ENCODE measurements at places on chromosomes 6 and 20.

GRCh38 chr20:62044631-62045030 is 21.1 kb downstream of the TAF4 start:
- DNase-seq, result no peak

DNA sequence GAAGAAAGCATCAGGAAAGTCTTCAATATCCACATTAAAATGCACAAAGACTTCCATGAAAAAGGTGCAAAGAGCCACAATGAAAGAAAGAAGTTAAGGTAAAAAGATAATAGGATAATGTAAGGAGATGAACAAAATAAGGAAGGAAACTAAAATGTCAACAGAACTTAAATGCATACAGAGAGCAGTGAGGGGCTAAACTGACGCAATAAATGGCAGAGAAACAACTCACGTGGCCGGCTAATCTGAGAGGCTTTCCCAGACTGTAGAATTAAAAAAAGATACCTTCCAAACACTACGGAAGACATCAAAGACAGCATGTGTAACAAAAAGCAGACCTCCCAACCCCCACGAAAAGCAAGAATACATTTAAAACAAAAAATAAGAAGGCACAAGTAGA is 73.7 kb downstream of the GMDS start:
- DNase-seq, result no peak

DNA sequence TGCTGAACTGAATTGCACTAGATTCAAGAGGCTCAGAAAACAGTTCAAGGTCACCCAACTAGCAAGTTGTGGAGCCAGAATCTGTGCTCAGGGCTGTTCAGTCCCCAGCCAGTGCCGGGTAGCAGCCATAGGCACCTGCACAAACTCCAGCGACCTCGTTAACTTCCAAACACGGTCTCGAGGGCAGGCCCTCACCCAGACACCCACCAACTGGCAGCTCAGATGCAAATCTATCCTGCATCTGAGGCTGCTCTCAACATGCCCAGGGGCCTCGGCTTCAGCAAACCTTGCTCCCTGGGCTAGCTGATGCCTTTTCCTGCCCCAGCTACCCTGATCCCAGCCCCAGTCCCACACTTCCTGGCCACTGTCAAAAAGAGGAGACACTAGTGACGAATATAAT is 3.7 kb downstream of the JPH2 start:
- DNase-seq, result no peak

DNA sequence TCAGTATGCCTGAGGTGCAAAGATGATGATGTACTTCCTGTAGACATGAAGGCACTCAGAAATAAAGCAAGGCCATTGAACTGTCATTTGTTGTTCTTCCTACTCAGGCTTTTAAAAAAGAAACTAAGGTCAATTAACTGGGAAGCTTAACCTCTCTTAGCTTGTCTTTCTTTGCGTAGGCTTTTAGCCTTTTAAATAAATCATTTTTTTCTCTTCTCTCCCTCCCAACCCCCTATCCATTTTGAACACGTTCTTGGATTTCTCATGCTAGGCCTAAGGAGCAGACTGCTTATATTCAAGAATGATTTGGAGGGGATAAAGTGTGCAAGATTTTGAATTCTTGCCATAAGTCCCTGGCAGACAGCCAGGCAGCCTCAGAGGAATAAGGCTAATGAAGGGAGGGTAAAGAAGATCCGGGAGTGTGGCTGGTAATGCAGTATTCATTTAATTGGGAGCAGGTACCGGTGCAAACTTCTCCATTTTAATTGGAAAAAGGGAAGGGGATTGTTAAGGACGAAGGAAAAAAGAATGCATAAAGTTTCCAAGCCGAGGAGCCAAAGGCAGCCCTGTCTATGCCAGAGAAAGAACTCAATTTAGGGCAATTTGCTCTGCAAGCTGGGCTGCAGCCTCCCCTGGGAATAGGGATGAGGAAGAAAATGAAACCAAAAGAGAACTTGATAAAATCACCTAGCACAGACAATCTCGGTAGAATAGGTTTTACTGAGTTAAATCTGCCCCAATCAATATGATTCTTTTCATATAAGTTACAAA is 343.8 kb upstream of the MMS22L start:
- peak; percentile 16 for DNase-seq

GRCh38 chr6:154528310-154528915 is 17.9 kb upstream of the CNKSR3 start:
- DNase-seq, result no peak

GRCh38 chr6:74609871-74610270 is 596.0 kb downstream of the COL12A1 start:
- DNase-seq, result no peak

- no peak for DNase-seq
Measured at GRCh38 chr6:157996918-157997702, 15.4 kb downstream of the SYNJ2 start.

GRCh38 chr6:43491750-43492661 is 14.6 kb downstream of the TJAP1 start:
- DNase-seq, result peak; percentile 58

DNA sequence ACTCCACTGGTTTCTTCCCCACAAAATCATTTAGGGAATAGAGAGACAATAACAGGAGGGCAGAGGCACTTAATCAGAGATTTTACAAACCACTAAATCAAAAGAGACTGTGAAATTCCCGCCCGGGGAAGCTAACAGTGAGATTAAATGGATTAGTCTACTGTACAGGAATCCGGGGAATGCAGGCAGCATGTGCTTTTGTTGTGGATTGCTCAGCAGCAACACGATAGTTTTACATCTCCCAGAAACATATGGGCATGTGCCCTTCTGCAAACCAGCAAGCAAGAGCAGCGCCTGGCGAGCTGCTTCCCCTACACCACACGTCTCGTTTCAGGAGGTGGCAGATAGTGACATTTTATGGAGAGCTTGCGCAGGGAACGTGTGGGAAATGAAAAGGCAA is 382.3 kb downstream of the CD83 start:
- peak; percentile 86 for DNase-seq

GRCh38 chr6:45420083-45420908 is 42.6 kb upstream of the SUPT3H start:
- DNase-seq, result no peak

DNA sequence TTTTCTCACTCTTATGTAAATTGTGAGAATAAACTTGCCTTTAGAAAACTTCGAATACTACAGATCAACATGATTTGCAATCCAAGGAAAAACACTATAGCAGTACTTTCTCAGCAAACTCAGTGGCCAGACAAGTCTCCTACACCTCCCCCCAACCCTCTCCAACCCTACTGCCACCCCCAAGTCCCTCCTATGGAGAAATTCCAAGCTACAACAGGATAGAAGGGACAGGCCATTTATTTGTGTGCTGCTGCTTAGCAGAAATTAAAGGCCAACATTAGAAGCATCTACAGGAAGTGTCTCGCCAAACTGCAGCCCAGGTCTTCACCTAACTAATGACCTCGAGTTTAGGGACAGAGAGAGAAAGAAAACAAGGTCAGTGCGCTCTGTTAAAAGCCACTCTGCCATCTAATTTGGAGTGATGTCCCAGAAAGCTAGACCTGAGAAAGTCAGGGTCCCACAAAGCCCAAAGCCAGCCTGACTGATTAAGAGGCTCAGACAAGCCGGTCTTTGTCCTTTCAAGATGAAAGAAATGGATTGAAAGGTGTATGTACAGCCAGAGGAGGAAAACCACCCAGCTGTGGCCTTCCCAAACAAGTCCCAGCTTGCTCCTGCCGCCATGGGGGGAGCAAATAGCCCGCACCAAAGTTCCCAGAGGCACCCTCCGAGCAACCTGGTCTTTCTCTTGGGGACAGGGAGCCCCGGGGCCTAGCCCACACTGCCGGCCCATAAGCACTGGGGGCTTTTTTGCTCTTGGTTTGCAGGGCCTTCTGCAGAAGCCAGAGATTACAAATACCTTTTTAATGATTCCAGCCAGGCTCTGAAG is 3.4 kb downstream of the BMP7 start:
- DNase-seq, result no peak

DNA sequence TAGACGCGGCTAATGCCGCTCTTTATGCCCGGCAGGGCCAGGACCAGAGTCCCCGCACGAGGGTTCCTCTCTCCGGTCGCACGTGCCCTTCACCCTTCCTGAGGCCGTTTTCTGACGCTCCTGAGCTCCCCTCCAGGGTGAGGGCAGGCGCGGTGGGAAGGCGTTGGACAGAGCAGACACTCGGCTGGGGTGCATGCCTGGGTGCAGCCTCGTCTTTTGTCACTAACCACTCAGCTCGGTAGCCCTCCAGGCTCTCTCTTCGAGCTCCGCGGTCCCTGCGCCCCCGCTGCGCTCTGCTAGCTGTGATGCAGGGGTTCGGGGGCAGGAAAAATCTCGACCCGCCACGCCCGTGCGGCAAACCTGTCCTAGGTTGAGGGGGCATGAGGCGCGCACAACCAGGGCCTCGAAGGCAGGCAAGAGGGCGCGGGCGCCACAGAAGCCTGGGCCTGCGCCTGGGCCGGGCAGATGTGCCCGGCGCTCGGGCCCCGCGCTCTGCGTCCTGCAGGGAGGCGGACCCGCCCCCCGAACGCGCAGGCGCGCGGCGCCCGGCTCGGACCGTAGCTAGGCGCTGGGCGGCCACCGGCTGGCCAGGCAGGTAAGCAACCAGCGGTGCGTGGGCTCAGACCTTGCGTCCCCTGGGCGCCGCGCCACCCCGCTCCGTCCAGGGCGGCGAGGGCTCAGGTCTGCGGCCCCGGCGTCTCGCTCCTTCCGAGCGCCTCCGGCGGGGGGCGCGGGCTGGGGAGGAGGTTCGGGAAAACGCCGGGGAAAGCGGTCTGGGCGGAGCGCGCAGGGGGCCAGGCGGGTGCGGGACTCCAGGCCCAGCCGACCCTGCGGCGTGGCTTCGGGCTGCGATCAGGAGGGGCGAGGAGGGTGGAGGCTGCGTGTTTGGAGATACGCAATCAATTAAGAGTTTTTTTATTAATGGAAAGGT is at the start of gene L3MBTL1:
TSS of gene L3MBTL1 (plus strand) at position 548 of the 931 bp plus-strand sequence. CDS start 5,807 bp downstream, outside the sequence.
- no peak for DNase-seq

DNA sequence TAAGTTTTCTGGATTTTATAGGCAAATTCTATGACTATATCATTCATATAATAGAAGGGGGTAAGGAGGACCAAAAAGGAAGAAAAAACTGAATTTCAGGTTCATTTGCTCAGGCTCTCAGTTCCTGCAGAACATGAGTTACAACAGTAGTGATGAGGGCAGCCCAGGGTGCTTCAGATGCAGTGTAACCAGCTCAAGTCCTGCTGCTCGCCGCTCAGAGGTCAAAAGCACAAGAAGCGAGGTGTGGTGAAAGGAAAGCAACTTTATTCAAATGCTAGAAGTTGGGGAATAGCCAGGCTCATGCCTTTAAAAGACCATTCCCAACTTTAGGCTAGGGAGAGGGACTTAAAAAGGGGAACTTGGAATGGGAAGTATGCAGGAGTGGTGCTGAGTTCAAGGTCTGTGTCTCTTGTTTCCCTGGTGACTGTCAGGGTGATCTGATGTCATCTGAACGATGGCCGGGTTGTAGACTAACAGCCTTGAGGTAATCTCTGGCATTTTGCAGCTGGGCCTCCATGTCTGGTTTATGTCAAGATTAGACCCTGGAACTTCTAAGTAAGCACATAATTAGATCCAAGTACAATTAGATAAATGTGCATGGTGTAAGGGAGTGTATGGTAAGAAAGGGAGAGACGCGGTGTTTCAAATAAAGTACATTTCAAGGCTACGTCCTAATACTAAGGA is 14.5 kb upstream of the SEC63 start:
- DNase-seq, result no peak

DNA sequence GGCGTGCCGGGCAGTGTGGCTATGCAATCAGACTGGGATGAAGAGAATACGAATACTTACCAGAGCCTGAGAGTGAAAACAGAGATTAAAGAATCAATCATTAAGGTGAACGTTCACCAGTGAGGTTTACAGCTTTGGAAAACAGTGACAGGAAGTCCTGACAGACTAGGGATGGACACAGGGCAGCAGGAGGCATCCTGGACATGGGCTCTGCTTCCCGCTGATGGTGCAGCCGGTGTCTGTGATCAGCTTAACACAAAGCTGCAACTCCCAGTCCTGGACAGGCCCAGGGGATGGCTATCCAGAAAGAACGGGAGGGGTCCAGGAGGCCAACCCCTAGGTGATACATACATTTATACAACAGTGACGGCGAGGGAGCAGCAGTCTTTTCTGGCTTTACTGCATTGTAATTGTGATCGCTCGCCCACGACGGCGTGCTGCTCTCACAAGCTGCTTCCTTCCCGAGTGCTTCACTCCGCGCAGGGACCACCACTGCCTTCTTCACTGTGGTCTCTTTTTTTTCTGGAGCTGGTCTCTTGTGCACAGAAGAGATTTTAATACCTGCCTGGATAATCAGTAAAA is 20.7 kb downstream of the DIDO1 start:
- no peak for DNase-seq

- no peak for DNase-seq
Measured at GRCh38 chr6:79657238-79657637, 26.1 kb downstream of the SH3BGRL2 start.

GRCh38 chr6:80449726-80450125 is 343.3 kb downstream of the BCKDHB start:
- no peak for DNase-seq

GRCh38 chr20:16106191-16106849 is 466.9 kb downstream of the KIF16B start:
- no peak for DNase-seq

DNA sequence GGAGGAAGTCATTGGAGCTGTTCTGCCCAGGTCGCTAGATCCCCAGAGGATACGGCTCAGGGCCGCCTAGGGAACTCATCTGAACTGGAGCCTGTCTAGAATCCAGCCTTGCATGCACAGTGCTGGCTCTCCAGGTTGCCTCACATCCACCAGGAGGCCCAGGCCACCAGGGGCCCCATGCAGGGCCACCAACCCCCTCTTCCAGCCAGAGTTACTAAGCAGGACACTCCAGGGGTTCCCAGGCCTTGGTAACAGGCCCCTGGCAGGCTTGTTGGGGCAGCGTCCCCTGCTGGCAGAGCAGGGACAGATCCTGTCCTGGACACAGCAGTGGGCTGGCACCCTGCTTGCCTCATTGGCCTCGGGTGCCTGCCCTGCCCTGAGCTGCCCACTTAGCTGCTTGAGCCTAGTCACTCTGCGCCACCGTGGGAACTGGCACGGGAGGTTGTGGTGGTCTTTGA is 35.3 kb downstream of the EFCAB8 start:
- DNase-seq, result no peak

- DNase-seq, result no peak
Measured at GRCh38 chr6:84882768-84883766, 118.7 kb upstream of the TBX18 start.

GRCh38 chr20:40746251-40746650 is 57.2 kb upstream of the MAFB start:
- DNase-seq, result no peak

GRCh38 chr20:49384437-49385434 is 97.7 kb downstream of the KCNB1 start:
- DNase-seq, result no peak

DNA sequence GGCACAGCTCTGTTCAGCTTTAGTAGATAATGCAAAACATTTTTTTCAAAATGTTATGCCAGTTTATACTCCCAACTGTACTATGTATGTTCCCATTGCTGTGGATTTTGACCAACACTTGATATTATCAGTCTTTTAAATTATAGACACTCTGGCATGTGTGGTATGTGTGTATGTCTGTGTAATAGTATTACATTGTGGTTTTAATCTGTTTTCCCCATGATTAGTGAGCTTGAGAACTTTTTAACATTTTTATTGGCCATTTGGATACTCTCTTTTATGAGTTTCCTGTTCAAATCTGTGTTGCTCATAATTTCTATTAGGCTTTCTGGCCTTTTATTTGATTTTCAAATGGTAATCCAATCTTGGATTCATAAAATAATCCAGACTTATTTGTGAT is 69.2 kb upstream of the TXNDC5 start:
- DNase-seq, result no peak
